ENCODE measurements at places on chromosomes 4 and X.

GRCh38 chr4:17646693-17647092 is 32.3 kb downstream of the MED28 start:
- DNase-seq: no peak

DNA sequence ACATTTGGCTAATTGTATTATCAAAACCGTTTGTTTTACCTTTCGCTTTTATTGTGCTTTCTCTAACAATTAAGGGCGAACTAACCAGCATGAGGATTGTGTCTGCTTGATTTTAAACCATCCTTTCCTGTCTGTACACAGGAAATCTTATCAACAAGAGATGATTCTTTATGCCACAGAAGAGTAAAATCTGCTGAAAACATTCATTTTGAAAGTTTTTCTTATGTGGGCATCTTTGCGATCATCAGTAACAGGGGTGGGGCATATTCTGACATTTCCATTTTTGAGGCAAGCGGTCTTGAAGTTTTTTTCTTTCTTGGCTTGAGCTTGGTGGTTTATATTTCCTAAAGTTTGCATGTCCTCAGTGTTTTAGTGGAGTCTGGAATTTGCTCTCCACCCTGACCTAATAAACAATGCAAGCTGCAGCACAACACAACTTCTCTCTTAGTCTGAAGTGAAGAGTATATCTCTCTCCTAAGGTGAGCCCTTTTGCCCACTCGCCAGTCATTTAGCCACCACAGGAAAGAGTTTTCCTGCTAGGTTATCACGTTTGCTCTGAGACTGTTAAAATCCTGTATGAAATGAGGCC is 26.6 kb downstream of the NFKB1 start:
- no peak for DNase-seq

DNA sequence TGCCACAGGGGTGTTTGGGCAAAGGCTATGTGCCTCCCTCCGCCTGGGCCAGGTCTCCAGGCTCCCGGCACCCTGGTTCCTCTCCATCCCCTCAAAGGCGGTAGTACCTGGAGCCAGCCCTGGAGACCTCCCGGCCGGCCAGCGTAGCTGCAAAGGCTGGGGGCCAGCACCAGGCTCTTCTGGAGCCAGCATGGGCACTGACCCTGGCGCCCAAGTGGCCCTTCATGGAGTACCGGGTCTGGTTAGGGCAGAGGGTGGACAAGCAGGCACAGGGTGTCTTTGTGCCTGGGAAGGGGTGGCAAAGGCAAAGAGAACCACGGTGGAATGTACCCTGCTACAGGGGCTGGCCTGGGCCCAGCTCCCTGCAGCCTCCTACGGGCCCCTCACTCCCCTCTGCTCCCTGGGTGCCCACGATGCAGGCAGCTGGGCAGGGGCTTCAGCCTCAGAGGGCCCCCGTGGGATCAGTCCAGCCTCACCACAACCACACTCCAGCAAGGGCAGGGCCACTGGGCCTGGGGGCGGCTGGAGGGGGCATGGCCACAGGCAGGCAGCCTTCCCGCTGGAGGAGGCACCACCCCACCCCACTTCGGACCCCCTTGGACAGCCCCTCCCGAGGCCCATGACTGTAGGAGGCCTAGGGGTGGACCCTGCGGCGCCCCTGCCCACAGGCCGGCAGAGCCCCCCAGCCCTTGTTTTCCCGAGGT is 112.9 kb upstream of the NKX1-1 start:
- DNase-seq: no peak

GRCh38 chr4:48129307-48130014 is 4.6 kb downstream of the TXK start:
- DNase-seq: no peak

GRCh38 chrX:134074151-134074550 is 88.8 kb upstream of the GPC3 start:
- no peak for DNase-seq

DNA sequence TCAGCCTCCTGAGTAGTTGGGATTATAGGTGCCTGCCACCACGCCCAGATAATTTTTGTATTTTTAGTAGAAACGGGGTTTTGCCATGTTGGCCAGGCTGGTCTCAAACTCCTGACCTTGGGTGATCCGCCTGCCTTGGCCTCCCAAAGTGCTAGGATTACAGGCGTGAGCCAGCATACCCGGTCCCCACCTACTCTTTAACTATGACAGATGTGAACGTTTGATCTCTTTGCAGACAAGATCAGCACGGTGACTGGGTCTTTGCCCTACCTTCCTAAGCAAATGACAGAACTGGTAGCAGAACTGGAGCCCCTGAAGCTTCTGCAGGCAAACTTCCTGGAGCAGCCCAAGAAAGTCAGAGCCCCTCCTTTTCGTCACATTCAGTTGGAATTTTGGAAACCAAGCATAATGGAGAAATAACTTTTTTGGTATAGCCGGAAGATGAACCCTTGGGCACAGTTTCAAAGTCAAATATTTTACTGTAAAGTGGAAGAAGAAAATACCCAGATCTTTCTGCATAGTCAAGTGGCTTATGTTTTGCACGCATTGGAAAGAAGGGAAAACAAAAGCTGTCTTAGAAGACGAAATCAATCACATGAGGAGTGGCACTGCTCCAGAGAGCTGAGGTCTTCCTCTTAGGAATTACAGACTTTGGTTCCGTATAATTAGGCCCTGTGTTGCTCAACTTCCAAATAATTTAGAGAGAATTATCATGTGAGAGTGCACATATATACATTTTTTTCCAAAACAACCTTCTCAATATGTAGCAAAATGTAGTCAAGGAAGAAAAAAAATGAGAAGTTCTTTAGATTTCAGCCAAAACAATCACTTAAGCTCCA is 90.6 kb downstream of the SORBS2 start:
- no peak for DNase-seq

DNA sequence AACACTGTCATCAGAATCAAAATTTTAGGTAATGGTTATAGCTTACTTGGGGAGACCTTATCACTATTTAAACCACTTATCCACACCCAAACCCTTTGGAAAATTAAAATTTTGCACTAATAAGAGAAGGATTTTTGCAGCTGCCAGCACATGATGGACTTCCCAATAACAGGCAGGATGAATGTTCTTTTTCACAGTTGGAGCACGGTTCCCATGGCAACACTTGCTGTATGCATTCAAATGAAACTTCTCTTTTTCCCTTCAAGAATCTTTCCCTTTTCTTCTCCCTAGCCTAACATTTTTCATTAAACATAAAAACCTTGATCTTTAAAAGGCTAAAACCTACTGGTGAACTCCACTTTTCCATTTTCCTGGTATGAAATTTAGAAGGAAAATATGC is 768.2 kb downstream of the KCTD8 start:
- no peak for DNase-seq

DNA sequence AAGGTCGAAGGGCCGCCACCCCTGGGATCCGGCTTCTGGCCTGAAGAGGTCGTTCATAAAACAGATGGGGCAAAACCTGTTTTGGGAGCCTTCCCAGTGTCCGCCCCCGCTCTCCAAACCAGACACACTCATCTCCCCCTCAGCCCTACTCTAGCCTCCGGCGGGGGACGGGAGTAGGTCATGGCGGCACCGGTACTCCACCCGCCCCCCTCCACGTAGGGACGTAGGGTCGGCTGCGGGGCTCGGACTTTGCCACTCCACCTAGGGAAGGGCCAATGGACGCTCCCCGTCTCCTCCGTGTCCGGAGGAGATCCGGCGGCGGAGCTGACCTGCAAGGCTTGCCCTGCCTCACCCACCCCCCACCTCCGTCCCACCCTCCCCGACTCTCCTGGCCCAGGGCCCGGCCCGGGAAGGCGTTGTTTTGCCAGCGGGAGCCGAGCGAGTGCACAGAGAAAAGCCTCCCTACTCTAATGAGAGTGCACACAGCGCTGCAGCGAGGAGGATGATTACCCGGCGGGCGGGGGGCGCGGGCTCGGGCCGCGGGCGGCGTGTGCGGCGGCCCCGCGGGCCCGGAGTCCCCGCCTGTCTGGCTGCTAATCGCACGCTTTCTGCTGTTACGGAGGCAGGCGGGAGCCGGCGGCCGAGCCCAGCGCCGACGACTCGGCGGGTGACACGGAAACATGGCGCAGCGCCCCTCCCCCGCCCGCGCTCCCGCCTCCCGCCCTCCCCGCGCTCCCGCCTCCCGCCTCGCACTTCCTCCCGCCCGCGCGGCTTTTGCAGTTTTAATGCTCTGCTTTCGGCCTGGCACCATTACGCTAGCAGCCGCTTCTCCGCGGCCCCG is 8.3 kb upstream of the BCOR start:
- DNase-seq: no peak

DNA sequence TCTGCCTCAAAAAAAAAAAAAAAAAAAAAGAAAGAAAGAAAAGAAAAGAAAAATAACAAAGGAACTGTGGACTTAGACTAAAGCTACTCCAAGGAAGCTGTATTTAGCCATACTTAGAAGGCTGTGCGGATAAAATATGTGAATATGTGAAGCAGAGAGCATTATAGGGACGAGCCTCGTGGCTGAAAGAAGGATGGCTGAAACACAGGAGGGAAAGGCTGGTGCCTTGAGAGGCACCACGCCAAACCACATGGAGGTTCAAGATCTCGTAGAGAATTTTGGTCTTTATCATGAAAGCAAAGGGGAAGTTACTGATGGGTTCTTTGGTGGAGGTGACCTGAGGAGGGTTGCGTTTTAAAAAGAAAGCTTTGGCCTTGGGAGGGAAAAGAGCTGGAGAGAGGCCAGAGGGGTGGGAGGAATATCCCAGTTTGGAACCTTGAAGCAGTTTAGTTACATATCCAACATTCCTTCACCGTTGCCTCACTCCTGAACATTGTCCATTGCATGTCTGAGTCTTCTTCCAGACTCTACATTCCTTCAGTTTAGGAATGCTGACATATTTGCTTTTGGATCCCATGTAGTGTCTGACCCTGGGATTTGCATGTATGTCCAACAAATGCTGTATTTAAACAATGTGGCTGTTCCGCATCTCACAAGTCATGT is 82.5 kb downstream of the CPE start:
- DNase-seq: no peak

GRCh38 chr4:89586864-89587263 is 250.1 kb downstream of the SNCA start:
- no peak for DNase-seq

- DNase-seq: no peak
Measured at GRCh38 chrX:129556806-129557315, 16.8 kb downstream of the OCRL start.

GRCh38 chrX:111779582-111779981 is 96.4 kb upstream of the TRPC5OS start:
- no peak for DNase-seq

GRCh38 chr4:53702334-53703266 is 111.3 kb upstream of the LNX1 start:
- DNase-seq: no peak

GRCh38 chr4:176377780-176378179 is 58.0 kb downstream of the SPCS3 start:
- no peak for DNase-seq

DNA sequence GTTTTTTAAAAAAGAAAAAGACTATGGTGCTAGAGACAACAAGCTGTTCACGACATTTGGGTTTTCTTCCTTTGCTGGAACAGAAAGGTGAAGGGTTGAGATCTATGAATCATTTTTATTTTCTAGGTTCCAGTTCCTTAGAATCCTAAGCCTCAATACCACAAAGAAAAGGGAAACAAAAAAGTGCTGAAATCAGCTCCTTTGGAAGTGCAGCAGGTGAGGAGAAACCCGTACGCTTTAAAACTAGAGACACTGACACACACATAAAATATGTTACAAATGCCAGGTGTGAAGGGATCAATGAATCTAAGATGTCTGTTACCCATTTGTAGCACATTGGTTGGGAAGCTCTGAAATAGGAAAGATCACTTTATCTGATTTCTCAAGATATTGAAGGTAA is 125.2 kb downstream of the AREG start:
- DNase-seq: no peak

- DNase-seq: no peak
Measured at GRCh38 chr4:42646999-42647541, 9.8 kb downstream of the ATP8A1 start.

GRCh38 chrX:98338544-98338943 is 1454.8 kb downstream of the RPA4 start:
- DNase-seq: no peak

DNA sequence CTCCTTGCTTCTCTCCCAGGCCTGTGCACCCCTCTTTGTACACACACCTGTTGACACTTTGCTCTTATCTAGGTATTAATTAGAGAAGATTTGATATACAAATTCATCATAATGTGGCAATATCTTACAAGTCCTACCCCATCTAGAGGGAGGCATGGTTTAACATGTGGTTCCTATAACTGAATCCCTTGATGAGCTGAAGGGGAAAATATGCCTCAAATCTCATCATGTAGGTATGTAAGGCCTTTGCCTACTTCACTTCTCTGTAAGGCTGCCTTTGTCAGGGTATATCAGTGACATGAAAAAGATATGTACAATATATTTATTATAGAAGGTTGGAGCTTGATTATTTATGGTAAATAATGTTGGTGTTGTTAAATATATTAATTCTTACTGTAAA is 31.9 kb downstream of the HTR2C start:
- DNase-seq: no peak

DNA sequence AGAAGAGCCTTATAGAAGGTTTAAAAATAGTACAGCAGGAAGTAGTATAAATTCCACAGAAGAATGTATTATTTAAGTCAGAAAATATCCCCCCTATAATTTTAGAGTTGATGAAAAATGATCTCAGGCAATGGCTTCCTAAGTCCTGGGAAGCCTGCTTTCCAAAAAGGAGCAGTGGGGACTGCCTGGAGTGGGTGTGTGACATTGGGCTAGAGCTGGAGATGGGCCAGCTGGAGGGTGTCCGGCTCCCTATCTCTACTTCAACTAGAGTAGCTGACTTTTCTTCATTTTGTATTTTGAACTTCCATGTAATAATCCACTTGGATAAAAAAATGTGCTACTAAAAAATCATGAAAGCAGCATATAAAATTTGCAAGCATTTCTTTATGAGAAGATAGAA is 253.9 kb downstream of the ANK2 start:
- DNase-seq: no peak

DNA sequence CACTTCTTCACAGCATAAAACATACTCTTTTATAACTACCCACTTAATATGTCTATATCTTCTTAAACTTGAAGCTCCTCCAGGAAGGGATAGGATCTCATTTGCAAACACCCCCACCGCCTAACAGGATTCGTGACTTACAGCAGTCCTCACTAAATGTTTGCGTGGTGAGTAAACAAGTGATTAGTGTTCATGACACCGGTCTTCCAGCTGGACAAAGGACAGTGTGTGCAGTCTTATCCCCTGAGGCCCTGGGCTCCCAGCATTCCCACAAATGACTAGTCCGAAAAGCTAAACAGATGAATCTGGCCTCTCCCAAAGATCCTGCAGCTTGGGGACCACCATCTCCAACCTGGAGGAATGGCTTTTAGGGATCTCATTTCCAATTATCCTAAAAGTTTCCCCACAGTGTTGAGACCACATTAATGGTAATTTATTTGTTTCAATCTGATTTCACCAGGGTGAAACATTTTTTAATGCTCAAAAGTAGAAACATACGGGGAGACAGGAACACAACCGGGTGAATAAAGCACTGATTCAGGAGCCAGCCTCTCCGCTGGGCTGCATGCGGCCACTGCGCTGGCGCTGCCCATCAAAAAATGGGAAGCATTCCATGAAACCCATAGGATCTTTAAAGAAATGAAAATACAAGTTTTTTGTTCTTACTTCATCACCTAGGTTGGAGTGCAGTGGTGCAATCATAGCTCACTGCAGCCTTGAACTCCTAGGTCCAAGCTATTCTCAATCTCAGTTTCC is 69.2 kb downstream of the HADH start:
- DNase-seq: no peak
